Heart left ventricle (tissue), 16 donors: ENCODE measurements at places on chromosomes 12 and 14. TPM values are rescaled to one million over a fixed set of nuclear protein-coding genes. Genes with fewer than 3 reads are reported as not detected.

The PLEKHD1 gene
- total RNA-seq, result 0.08 TPM

The RAD9B gene
- total RNA-seq, result 1.3 TPM

The RFX4 gene
- not detected for total RNA-seq

The TSPAN11 gene
- 1.7 TPM for total RNA-seq

The SOX5 gene
- 2.2 TPM for total RNA-seq

The HOXC10 gene
- total RNA-seq, result not detected

The DYRK2 gene
- 51.1 TPM for total RNA-seq

The ARHGEF40 gene
- 18.8 TPM for total RNA-seq
